COLO829 (cell line): ENCODE measurements at places on chromosomes 6 and 20.
A peak's percentile ranks its signal among the peaks of the same experiment; 100 is the strongest.

DNA sequence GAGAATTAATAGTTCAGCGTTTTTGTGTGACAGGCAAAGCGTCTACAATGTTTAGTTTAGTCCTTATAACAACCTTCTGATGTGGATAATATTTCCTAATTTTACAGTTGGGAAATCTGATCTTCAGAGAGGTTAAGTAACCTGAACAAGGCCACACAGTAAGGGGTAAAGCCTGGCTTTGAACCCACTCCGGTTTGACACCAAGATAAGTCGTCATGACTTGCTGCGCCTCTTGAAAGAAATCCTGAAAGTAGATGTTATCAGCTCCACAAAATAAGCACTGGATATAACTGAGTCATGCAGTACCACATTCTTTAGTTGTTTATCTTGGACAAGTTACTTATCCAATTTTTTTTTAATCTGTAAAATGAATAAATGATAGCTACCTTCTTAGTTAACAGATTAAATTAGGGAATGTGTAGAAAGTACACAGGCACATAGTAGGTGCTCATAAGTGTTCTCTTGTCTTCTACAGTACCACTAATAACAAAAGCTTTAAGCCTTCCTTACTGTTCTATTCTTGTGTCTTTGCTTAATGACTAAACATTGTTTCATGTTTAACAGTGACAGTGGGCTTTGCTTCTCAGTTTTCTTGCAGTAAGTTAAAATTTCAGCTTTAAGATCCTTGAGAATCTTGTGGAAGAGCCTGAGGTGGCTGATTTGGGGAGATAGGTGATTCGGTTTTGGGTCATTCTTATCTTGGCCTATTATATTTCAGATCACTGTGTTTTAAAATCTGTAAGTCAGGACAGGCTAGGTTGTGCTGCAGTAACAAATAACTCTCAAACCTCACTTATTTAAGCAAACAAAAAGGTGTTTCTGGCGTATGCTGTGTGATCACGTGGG is 2.1 kb downstream of the HIVEP1 start:
- DNase-seq, result no peak

GRCh38 chr20:35598899-35599775 is 16.5 kb upstream of the SPAG4 start:
- DNase-seq, result no peak

DNA sequence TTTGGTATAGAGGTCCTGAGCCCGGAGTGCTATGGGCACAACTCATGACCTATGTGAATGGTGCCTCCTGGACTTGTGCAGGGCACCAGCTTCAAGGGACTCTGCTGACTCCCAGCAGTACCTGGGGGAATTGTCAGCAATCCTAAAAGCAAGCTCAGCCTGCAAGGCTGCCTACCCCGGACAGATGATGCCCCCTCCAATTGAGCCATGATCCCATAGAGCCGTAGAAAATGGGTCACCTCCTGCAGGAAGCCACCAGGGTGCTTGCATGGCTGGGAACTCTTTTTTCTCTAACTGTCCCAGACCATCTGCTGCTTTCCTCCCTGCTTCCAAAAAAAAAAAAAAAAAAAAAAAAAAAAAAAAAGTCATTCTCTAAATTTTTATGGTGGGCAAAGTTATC is 12.9 kb upstream of the PRND start:
- DNase-seq, result no peak

DNA sequence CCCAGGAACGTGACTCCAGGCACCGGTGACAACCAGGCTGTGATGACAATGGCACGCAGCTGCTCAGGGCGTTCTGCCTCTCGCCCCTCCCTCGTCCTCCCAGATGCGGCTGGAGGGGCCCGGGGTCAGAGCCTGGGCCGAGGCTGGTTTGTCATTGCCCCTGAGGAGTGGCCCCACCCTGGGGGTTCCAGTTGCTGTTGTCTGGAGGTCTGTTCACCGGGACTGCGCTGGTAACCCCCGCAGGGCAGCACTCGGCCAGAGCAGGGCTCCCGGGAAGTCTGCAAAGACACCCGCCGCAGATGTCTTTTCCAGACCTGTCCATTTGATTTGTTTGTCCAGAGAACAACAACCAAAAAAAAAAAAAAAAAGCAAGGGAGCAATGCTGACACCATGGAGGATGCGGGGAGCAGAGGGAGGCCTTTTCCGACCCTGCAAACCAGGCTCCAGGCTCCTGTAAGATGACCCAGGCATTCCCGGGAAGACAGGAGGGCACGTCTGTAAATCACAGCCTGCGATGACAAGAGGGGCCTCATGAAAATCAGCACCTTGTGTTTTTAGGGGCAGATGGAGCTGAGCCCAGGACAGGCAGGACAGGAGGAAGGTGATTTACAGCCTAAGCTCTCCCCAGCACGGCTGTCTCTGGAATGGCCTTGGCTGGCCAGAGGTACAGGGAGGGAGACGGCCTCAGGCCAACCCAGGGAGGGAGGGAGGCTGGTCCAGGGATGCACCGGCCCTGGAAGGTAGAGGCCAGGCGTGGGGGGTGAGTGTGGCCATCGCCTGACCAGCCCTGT is 189.3 kb downstream of the ERMARD start:
- no peak for DNase-seq

DNA sequence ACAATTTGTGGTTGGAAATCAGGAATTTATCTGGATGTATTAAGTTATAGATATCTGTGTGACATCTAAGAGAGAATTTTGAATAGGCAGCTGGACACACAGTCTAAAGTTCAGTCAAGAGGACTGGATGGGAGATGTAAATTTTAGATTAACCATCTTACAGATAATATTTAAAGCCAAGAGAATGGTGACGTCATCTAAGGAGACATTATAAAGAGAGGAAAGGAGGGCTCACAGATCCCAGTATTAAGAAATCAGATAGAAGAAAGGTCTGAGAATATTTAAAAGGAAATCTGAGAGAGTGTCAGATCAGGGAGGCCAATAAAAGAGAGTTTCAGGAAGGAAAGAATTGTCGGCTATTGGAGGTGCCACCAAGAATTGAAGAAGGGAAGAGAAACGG is 9.4 kb downstream of the COL19A1 start:
- no peak for DNase-seq

- no peak for DNase-seq
Measured at GRCh38 chr6:28656715-28657114, 131.0 kb downstream of the GPX5 start.

GRCh38 chr6:125197795-125198269 is 44.3 kb downstream of the TPD52L1 start:
- no peak for DNase-seq

DNA sequence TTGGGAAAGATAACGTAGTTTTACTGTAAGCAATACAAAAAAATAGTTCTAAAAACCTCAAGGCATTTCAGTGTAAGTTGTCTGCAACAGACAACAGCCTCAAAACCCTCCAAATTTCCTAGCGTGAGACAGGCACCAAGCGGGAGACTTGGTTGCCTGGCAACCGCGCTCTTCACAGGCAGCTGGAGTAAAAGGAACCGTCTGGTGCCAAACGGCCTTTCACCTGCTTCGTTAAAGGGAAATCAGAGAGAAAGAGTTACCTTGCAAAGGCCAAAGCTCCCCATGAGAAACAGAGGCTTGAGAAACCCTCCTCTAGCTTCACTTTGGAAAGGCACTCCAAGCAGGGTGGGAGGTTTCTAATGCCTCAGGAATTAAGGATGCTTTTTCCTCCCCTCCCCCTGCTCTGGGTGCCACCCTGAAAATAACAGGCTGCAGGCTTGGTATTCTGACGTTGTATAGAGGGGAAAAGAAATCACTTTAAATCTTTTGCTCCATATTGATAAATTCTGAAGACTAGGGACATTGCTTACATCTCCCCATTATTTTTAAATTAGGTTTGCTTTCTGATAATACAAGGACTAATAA is 129.7 kb upstream of the UFL1 start:
- DNase-seq, result no peak

- DNase-seq, result peak; percentile 13
Measured at GRCh38 chr6:122713138-122713537, 66.4 kb upstream of the FABP7 start.

- DNase-seq, result peak; percentile 79
Measured at GRCh38 chr6:105810105-105810921, 275.8 kb upstream of the PRDM1 start.

DNA sequence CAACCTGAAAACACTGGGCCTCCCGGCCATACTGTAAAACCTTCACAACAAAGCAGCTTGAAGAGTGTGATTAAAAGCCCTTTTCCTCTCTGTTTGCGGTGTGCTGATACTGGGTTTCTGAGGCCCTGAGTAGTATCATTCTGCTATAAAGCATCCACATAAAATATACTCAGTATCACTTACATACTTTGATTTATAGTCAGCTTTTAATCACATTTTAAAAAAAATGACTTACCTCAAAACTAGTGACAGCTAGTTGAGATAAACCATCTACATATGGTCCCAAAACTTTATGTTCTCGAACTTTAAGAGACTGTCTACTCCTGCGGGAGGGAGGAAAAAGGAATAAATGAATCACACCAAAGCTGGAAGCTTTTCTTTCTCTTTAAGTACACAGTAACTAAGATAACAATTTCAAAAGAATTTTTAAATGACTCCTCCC is 135.7 kb downstream of the KIF13A start:
- DNase-seq, result no peak

DNA sequence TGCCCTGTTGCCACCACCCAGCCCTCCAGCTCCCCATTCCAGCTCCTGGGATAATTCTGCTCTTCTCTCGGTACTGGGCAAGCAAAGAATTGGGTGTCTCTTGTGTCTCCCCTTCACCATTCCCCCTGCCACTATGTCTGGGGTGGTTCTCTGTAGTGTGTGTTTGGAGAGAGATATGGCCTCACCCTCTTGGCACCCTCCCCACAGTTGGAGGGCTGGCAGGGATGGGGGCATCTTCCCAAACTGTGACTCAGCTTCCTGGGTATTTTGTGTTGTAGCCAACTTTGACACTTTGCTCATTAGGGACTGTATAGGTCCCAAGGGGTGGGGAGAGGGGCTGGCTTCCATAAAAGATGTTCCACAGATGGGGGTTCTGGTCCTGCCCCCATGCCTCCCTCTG is 1.7 kb downstream of the TNXB start:
- DNase-seq, result no peak

DNA sequence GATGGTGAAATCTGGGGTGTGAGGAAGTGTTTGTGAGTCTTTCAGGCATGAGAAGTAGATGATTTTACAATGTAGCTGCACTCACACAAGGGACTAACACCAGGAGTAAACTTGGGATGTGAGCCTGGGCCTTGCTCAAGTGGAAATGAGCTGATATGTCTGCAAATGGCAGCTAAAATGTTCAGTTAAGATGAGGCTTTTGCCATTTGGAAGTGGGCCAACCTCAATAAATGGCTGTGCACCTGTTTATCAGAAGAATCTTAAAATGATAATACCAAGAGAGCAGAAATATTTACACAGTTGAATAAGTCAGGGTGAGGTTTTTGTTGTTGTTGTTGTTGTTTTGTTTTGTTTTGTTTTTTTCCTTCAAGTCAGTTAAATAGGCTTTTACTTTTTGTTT is 25.7 kb upstream of the KLHL31 start:
- no peak for DNase-seq

DNA sequence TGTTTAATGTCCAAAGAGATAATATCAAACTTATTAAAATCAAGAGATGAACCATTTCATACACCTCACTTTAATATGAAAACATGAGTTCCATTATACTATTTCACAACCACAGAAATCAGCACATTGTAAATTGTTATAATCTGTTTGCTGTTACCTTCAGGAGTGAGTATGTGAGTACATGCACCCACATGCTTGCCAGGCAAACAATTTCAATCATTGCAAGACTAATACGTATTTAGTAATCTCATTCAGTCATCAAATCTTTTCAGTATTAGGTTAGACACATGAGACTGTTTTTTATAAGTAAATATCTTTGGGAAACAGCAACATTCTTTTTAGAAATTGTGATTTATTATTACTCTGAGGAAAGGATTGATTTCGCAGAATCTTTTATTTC is 9.3 kb upstream of the EPM2A start:
- DNase-seq, result no peak

- no peak for DNase-seq
Measured at GRCh38 chr6:82196161-82196560, 51.4 kb downstream of the IBTK start.

DNA sequence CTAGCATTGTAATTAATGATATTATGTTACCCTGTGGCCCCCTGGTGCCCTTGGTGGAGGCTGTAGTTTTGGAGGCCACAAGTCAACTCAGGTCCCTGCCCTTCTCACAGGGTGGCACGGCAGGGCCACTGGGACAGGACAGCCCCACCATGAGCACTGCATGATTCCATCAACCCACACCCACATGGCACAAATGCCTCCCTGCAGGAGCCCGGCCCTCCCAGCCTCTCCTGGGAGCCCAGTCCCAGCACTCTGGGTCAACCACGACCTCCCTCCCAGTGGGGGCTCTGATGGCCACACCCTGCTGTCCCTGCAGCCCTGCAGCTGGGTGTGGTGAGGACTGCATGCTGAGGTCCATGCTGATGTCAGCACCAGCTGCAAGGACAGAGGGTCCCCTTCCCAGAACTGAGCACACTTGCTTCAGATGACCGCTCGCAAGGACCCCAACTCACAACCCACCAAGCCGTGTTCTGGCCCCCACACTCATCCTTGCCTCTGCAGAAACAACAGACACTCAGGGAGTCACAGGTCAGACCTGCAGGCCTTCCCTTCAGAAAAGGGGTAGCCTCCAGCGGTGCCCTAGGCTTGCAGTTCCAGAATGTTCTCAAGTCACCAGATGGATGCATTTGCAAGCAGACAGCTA is 15.7 kb upstream of the CST7 start:
- DNase-seq, result no peak

DNA sequence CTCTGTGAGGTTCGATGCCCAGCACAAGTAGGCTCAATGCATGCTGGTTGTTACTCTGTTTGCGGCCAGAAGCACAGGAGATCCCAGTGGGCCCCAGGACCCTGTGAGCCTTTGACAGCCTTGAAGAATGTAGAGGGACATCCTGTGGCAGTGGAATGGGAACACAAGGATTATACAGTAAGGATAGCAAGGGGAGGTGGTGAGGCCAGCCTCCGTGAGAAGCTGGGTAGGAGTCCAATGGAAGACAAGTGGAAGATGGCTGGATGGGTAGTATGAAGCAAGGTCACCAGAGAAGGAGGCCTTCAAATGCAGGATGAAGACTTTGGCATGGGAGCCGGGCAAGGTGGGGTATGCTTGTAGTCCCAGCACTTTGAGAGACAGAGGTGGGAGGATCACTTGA is 622.9 kb upstream of the CDH4 start:
- no peak for DNase-seq

- no peak for DNase-seq
Measured at GRCh38 chr20:54023406-54023805, 47.0 kb downstream of the BCAS1 start.

DNA sequence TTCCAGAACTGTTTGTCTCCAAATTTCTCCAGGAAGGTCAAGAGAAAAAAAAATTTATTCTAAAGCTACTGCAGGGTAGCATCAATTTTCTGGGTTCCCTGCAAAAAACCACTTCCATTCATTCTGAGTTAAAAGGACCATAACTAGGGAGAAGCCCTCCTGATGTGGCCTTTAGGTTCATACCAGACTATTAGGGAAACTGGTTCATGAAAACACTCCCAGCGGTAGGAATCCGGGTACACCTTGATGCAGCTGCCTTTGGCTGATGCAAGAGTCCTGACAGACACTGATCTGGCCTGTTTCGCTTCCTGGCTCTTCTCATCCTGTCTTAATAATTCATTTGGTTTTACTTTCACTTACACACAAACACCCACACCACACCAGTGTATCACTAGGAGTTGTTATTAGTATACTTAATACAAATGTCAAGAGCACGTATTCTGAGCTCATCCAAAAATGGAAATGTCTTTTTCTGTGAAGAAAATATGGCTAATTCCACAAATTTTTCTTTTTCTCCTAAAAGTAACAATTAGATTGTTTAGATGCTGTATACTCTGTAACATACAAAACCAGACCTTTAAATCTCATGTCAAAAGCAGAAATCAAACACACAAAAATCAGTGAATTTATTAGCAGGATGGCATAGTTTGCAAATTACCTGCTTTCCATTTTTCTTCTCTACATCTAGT is 38.4 kb upstream of the ARHGAP18 start:
- no peak for DNase-seq
